ENCODE measurements at places on chromosomes 7 and 10. TPM values are rescaled to one million over a fixed set of nuclear protein-coding genes. Genes with fewer than 3 reads are reported as not detected.

The FGFBP3 gene
- total RNA-seq, result 3.7 TPM

The DDC gene
- total RNA-seq, result 0.61 TPM

The WDR86 gene
- 0.46 TPM for total RNA-seq

The ZNF425 gene
- total RNA-seq, result 0.61 TPM

The CYP2C18 gene
- not detected for total RNA-seq

The FOXI2 gene
- total RNA-seq, result not detected

The MOGAT3 gene
- not detected for total RNA-seq

Data from activated T-cell treated with anti-CD3 and anti-CD28 coated beads, Interleukin-2, amount 50 U/mL, for 4 hours (primary cell).